GM20000 (cell line): ENCODE measurements at places on chromosomes 2 and 18.

DNA sequence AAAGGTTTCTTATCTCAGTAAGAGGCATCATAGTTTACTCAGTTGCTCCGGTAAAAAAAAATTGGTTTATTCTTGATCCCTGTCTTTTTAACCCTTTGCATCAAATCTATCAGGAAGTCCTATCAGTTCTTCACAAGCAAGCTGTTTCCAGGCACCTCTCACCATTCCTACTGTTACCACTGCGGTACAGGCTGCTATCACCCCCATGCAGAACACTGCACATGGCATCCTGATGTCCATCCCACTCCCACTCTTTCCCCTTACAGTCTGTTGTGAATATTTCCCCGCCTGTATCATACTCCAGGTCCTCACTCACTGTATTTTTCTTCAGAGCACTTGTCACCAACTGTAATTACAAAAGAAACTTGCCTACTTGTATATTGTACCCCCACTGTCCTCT is 5.3 kb upstream of the CNRIP1 start:
- DNase-seq = no peak

DNA sequence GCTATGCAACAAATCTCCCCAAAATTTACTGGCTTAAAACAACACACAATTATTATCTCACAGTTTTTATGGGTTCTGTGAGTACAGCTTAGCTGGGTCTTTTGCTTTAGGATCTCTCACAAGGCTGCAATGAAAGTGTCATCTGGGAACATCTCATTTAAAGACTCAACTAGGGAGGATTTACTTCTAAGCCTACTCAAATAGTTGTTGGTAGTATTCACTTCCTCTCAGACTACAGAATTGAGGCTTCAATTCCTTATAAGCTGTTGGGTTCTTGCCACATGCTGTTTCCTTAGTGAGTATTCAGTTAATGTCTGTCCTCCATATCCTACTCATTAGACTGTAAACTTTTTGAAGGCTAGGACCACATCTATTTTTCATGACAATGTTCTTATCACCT is 72.3 kb downstream of the MDH1 start:
- no peak for DNase-seq

GRCh38 chr2:107078584-107078983 is 192.6 kb upstream of the ST6GAL2 start:
- DNase-seq = no peak

GRCh38 chr2:73072129-73072395 is 550 bp upstream of the SFXN5 start:
- DNase-seq = no peak

GRCh38 chr2:26562811-26563645 is 78.1 kb downstream of the CIB4 start:
- no peak for DNase-seq
